ENCODE measurements at places on chromosomes 16 and 17. TPM values are rescaled to one million over a fixed set of nuclear protein-coding genes. Genes with fewer than 3 reads are reported as not detected.
A peak's percentile ranks its signal among the peaks of the same experiment; 100 is the strongest.

KRT36 gene
- not detected for total RNA-seq

DNA sequence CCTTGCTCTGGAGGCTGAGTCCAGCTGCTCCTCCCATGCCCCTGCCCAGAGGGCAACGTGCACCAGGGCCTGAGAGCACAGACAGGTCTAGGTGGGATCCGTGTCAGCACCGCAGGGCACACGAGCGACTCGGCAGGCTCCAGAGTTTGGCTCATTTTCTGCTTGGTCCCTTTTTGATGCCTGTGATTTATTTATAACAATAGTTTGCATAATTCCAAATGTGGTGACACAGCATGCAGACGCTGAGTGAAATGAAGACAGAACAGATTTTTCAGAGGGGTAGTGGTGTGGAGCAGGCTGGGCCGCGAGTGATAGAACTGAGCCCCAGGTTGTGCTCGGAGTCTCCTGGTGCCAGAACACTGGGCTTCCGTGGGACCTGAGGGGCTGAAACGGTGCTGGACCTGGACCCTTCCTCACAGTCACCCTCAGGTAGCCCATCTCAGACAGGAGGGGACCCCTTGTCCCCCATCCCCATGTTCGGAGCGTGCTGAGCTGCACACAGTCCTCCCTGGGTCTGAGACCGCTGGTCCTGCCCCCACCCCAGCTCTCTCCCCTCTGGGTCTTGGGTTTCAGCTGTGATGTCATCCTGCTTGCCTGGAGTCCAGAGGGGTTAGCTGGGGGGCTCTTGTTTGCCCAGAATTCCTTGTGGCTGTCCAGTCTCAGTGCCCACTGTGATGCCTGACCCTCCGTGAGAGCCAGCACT is 95.9 kb downstream of the METRNL start:
- no peak for DNase-seq
- no peaks in the 10 kb centered on the region for H3K4me1 ChIP-seq

GRCh38 chr17:48746916-48747444 is 18.4 kb upstream of the HOXB13 start:
- no peaks in the 10 kb centered on the region for H3K36me3 ChIP-seq
- H3K4me3 ChIP-seq: no peak overlapping the region
- H3K4me1 ChIP-seq: no peaks in the 10 kb centered on the region
- H3K27ac ChIP-seq: no peak overlapping the region
- H3K27me3 ChIP-seq: peaks cover 96% of the 10 kb centered on the region

GRCh38 chr17:75270218-75270965 is 639 bp downstream of the MIF4GD start:
- H3K36me3 ChIP-seq: peaks cover 9% of the 10 kb centered on the region
- peak overlapping the region; percentile 70 for H3K27ac ChIP-seq
- peak overlapping the region; percentile 72 for H3K4me3 ChIP-seq

DNA sequence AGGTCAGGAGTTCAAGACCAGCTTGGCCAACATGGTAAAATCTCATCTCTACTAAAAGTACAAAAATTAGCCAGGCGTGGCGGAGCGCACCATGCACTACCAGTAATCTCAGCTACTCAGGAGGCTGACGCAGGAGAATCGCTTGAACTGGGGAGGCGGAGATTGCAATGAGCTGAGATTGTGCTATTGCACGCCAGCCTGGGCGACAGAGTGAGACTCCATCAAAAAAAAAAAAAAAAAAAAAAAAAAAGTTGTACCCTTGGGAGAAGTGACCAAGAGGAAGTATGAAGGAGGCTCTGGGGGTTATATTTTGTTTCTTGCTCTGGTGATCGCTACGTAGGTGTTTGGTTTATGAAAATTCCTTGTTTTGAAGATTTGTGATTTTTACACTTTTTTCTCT is 66.3 kb downstream of the LITAF start:
- H3K27ac ChIP-seq: no peak overlapping the region
- no peak overlapping the region for H3K4me3 ChIP-seq
- no peaks in the 10 kb centered on the region for H3K36me3 ChIP-seq
- no peak for DNase-seq

DNA sequence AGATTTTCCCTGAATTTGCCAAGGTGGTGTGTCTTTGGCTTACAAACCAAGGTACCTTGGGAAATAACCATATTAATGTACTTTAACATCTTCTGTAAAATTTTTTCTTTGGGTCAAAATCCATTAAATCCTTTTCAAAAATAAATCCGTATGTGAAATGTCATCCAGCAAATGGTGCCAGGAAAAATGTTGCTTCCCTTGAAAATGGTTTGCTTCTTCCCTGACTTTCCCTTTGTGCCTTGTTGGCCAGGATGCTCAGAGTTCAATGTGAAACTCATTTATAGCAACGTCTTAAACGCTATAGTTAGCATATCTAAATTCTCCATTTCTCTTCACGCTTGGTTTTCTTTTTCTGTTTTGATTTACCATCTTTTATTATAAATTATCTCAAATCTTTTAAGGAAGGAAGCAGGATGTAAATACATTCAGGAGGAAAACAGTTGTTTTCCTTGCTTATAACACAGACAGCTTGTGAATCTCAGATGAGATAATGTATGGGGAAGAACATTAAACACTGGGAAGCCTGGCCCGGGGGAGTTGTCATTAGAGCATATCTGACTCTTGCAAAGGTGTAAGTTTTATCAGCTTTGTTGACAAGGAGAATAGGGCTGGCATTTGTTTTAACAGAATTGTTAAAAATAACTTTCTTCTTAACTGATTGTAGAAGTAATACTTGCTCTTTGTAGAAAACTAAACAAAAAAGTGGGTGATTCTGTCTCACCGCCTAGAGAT is 42.1 kb downstream of the GPRC5B start:
- DNase-seq: no peak
- no peak overlapping the region for H3K27ac ChIP-seq
- no peak overlapping the region for H3K4me3 ChIP-seq
- H3K36me3 ChIP-seq: no peaks in the 10 kb centered on the region
- no peaks in the 10 kb centered on the region for H3K4me1 ChIP-seq

- H3K4me3 ChIP-seq: no peak overlapping the region
- DNase-seq: peak; percentile 92
- H3K27me3 ChIP-seq: no peaks in the 10 kb centered on the region
- no peaks in the 10 kb centered on the region for H3K4me1 ChIP-seq
- H3K36me3 ChIP-seq: no peaks in the 10 kb centered on the region
Observed at GRCh38 chr16:59886021-59886420, 1151.9 kb upstream of the GOT2 start.

DNA sequence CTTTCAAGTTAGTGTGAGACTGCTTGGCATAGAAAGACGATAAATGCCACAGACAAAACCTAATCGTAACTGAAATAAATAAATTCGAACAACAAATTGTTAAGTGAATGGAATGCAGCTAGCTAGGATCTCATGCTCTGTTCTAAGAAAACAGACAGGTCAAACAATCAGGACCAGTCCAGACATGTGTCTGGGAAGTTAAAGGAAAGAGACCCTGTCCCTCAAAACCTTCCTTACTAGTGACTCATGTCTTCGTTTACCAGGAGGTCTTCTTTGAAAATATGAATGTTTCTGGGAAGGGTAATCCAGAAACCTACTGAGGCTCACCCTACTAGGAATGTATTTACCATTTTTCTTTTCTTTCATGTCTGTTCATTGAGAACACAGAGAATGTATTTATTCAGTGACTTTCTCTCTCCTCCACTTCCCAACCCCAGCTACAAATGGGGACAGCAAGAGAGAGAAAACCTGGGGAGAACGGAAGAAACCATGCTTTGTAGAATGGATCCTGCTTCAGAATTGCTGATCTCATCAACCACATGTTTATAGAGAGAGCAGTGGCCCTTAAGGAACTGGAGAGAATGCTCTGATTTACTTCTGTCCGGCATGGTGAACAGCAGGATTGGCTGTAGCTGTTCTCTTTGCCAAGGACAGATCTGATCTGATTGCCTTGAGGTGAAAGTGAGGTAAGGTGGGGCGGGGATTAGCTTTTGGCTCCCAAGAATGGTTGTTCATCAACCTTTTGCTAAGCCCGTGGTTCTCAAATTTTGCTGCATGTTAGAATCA is 39.4 kb upstream of the DHX8 start:
- H3K4me3 ChIP-seq: no peak overlapping the region
- H3K36me3 ChIP-seq: no peaks in the 10 kb centered on the region
- H3K27me3 ChIP-seq: no peaks in the 10 kb centered on the region
- peaks cover 14% of the 10 kb centered on the region for H3K4me1 ChIP-seq
- H3K27ac ChIP-seq: peak overlapping the region; percentile 41
- DNase-seq: peak; percentile 89
